ENCODE measurements at places on chromosomes 4 and X. TPM values are rescaled to one million over a fixed set of nuclear protein-coding genes. Genes with fewer than 3 reads are reported as not detected.

Gene CYLC1
- total RNA-seq: not detected

Gene PRDM8
- total RNA-seq: 0.24 TPM

Gene GRXCR1
- total RNA-seq: not detected

DNA sequence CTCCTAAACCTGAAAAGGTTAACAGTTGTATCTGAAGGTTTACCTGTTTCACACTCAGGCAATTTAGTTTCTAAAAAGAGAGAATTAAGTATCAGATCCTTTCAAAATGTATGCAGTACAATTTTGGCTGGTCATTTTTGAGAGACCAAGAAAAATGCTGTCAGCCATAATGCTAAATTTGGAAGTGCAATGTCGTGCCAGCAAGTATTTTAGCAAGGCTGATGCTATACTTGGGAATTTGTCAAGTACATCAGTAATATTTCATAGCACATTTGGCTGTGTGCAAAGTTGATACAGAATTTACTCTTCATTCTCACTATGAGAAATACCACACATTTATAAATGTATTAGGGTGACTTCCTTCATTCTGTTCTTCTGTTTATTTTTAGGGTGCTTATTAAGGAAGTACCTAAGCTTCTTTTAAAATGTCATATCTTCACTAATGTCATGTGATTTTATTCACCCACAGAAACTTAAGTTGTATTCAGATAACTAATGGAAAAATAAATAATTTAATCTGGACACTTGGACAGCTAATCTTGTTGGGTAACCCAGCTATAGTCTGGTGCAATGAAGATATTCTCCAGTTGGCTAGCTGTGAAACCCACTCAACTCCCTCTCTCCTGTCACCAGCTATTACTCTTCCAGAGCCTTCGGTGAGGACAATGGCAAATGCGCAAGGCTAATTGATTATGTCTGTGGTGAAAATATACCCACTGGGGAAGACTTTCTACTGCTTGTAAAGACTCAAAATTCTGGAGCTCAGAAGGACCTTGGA is 84.2 kb upstream of the TLL1 start:
- DNase-seq: no peak

Gene PNMA5
- not detected for total RNA-seq

Gene ZCCHC12
- not detected for total RNA-seq

GRCh38 chr4:173545440-173545839 is 15.4 kb upstream of the HAND2 start:
- DNase-seq: no peak

- no peak for DNase-seq
These were observed 5.5 kb downstream of the USP9X start for GRCh38 chrX:41090568-41091238.

- no peak for DNase-seq
These were observed 29.6 kb downstream of the ADH7 start for GRCh38 chr4:99405433-99406115.

- peak; percentile 49 for DNase-seq
These were observed 37.6 kb downstream of the ZBTB49 start for GRCh38 chr4:4327652-4328121.

GRCh38 chr4:25466966-25467697 is 90.1 kb downstream of the ANAPC4 start:
- DNase-seq: no peak

Gene ZNF674
- total RNA-seq: 2.0 TPM

GRCh38 chr4:85233516-85233915 is 241.4 kb upstream of the ARHGAP24 start:
- no peak for DNase-seq

Gene WDR17
- total RNA-seq: 0.13 TPM

- DNase-seq: no peak
These were observed 15.8 kb upstream of the CXorf38 start for GRCh38 chrX:40663078-40663740.

GRCh38 chrX:14377427-14377826 is 151.9 kb upstream of the GLRA2 start:
- DNase-seq: no peak

Gene CLDN2
- 48.4 TPM for total RNA-seq

DNA sequence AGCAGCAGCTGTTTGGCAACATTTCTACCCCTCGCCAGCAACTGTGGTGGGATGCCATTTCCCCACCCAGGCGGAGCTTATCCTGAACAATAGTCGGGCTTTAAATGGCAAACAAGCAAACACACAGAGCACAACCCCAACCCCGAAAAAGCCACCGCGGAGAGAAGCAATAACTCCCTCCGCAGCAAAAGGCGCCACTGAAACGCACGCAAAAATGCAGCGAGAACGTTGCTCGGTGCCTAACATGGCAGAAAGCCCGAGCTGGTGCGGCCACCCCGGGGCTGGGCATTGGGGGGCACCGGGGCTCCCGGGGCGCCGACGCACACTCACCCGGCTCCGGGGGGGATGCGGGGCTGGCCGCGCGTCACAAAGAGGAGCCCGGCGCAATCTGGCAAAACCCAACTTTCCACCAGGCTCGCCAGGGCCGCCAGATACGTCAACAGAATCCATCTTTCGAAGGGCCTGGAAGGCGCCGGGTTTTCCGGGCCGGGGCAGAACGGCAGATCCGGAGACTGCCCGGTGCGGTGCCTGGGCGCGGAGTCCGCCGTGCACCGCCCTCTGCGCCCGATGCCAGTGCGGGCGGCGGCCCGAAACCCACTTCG is 818 bp downstream of the RAI2 start:
- DNase-seq: no peak

DNA sequence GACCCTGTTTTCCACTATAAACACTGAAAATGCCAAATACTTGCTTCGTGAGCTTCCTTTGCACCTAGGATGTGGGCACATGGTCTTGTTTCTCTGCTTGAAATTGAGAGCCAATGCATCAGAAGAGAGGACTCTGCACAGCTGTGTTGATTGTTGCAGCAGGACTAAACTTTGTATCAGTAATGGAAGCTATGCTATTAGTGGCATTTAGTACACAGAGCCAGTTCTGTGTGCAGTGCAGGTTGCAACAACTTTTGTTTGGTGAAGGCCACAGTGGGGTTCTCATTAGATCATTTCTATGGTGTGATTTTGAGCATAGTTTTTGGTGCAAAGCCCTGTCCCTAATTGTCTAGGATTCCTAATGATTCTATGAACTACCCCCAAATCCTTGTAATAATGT is 54.4 kb upstream of the ANKRD17 start:
- DNase-seq: no peak

- DNase-seq: no peak
These were observed 5.2 kb upstream of the SMIM10L2A start for GRCh38 chrX:135416546-135416945.

DNA sequence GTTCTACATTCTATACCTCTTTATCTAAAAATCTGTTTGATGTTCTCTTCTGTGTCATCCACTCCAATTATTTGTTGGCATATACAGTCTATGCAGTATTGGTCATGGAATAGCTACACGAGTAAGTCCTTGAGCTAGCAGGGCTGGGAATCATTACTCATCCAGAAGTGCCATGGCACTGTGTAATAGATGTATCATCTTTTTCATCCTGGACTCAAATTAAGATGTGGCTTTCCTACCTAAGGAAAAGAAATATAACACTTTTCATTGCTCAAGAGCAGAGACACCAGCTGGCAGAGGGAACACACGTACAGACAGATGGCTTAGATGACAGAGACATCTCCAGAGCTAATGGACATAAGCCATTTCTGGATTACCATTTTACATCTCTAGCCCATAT is 159.8 kb downstream of the FAM13A start:
- DNase-seq: no peak

DNA sequence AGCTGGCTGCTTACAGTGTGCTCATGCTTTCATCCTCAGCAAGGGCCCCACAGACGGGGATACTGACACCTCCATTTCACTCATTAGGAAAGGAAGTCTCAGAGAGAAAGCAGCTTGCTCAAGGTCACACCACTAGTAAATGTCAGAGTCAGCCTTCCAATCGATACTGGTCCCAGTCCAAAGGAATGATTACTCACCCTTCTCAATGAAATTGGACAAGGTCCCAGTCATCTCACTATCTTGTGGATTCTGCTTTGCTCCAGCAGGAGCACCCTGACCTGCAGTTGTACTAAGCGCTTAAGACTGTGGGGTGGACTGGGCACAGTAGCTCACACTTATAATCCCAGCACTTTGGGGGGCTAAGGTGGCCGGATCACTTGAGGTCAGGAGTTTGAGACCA is 132.2 kb upstream of the SLC34A2 start:
- no peak for DNase-seq

Gene SSX4B
- total RNA-seq: not detected

- no peak for DNase-seq
These were observed 21.3 kb downstream of the MMRN1 start for GRCh38 chr4:89915937-89916336.

Gene JADE3
- total RNA-seq: 7.9 TPM

Gene CENPVL1
- not detected for total RNA-seq

DNA sequence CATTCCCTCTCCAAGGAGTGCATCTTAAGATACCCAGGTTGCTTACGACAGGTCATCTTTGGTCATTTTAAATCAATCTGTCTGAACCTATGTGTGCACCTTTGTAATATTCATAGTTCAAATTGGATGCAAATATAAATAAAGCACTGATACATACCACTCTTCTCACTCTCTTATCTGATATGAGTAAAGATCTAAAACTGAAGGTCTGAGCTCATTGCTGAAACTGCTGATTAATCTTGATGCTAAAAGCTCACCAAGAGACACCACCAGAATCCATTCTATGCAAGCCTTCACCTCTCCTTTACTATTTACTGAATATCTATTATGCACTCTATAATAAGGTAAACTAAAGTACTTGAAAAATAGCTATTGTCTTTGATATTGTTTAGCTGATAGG is 16.6 kb downstream of the HSD17B13 start:
- DNase-seq: no peak

Gene ASMT
- not detected for total RNA-seq

GRCh38 chrX:19579485-19579884 is 64.2 kb upstream of the MAP3K15 start:
- DNase-seq: no peak

DNA sequence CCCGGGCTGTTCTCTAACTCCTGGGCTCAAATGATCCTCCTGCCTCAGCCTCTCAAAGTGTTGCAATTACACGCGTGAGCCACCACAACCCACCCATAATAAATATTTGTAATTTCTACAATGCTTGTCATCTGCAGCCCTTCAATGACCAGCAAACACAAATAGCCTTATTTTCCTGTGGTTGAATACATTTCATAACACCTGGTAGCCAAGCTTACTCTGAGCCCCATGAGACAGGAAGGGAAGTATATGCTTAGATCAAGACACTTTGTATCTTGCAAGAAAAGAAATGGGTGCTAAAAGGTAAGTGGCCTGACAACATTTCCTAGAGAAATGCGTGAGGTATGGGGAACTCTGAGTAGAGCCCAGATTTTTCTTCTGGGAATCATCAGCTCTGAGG is 56.9 kb upstream of the PDGFRA start:
- no peak for DNase-seq

Gene FAM9B
- 1.6 TPM for total RNA-seq

- no peak for DNase-seq
These were observed 171.7 kb upstream of the HCCS start for GRCh38 chrX:10939424-10939823.

- no peak for DNase-seq
These were observed 394.4 kb upstream of the ADGRL3 start for GRCh38 chr4:60805500-60806313.

DNA sequence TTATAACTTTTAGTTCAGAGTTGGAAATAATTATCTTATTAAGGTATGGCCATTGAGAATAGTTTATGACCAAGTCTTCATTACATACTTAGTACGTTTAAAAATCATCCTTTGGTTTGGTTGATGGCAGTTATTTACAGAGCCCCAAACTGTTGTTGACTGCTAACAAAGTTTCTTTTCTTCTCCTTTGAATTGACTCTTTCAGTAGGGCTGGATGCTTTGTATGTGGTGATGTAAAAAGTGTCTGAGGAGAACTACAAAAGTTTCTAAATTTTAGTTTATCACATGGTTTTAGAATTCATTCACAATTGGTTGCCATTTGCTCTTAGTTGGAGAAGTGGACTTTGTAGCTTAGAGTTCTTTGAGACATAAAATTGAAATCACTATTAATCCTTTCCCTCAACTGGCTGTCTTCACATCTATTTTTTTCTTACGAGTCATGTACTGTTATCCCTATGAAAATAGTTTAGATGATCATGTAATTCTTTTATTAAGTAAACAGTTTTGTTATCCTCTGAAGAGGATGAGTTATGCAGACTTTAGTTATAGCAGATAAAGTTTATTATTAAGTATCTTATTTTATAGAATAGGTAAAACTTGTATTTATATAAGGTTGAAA is 14.8 kb downstream of the PTPN13 start:
- DNase-seq: no peak

GRCh38 chr4:24470666-24471485 is 113.5 kb downstream of the DHX15 start:
- DNase-seq: peak; percentile 52

GRCh38 chr4:100169491-100170485 is 20.5 kb downstream of the DDIT4L start:
- DNase-seq: no peak

Gene NDNF
- total RNA-seq: 0.49 TPM

- DNase-seq: no peak
These were observed 389.6 kb upstream of the IGFBP7 start for GRCh38 chr4:57499786-57500185.

DNA sequence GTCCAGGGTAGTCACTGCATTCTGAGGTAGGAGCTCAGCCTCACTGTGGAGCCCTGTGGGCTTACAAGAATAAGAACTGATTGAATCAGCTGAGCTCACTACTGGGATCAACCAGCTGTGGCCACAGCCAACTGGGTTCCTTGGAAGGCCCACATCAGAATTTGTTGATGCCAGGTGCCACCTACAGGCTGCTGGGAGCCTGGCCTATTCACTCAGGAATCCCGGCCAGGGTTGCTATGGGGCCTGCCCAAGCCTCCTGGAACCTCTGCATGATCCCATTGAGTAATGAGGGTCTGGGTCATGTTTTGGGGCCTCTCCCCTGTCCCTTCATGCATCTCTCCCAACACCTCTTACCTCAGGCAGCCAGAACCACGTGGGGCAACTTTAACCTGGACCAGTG is 53.9 kb upstream of the KIAA1210 start:
- peak; percentile 55 for DNase-seq

Gene TMEM271
- total RNA-seq: not detected

DNA sequence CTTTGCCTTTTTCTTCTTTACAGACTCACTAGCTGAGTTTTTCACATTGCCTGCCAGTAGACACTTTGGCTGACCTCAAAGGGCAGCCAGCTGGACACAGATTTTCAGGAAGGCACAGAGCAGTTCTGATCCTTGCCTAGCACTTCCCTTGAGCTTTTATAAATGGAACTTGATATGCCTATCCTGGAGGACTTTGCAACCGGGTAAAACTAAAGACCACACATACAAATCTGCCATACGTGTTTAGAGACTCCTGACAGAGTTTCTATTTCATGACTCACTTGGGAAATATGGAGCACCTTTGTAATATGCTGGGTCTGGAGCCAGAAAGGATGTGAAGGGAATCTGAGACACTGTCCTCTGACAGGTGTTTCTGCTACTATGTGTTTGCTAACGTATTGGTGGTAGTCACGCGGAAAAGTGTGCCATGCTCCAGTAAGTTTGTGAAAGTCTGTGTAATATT is 56.7 kb upstream of the RASSF6 start:
- DNase-seq: no peak

- DNase-seq: no peak
These were observed 503.3 kb downstream of the ANKRD50 start for GRCh38 chr4:124209211-124209610.

GRCh38 chrX:112577146-112577545 is 102.6 kb downstream of the LHFPL1 start:
- DNase-seq: no peak

- DNase-seq: no peak
These were observed 39.8 kb downstream of the ACE2 start for GRCh38 chrX:15560924-15561323.

Measured in right lobe of liver (tissue), 6 donors.